ENCODE measurements at places on chromosomes 11 and 22.

DNA sequence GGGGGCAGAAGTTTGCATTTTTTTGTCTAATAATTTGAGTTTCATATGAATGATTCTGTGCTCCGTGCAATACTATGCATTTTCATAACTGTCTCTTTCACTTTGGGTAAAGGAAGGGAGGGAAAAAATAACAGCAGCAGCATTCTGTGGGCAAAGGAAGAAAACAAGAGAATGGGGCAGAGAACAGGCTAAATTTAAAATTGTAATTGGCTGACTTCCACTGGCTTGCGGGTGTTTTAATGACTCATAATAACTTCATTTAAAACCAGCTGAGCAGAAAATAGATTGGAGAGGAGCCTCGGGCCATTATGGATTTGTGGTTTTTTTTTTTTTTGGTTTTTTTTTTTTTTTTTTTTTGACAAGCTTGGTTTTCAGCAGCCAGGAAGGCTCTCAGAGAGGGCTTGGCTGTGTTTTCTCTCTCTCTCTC lies 107.4 kb downstream of the ZBTB16 start:
- no peaks in the 10 kb centered on the region for H3K36me3 ChIP-seq
- peaks cover 9% of the 10 kb centered on the region for H3K4me1 ChIP-seq
- no peak overlapping the region for H3K4me3 ChIP-seq
- no peak for DNase-seq
- H3K27ac ChIP-seq, result no peak overlapping the region

GRCh38 chr11:85472953-85473352 lies 154.2 kb downstream of the DLG2 start:
- H3K27ac ChIP-seq, result no peak overlapping the region
- no peak for DNase-seq
- H3K27me3 ChIP-seq, result no peaks in the 10 kb centered on the region
- H3K4me3 ChIP-seq, result no peak overlapping the region

DNA sequence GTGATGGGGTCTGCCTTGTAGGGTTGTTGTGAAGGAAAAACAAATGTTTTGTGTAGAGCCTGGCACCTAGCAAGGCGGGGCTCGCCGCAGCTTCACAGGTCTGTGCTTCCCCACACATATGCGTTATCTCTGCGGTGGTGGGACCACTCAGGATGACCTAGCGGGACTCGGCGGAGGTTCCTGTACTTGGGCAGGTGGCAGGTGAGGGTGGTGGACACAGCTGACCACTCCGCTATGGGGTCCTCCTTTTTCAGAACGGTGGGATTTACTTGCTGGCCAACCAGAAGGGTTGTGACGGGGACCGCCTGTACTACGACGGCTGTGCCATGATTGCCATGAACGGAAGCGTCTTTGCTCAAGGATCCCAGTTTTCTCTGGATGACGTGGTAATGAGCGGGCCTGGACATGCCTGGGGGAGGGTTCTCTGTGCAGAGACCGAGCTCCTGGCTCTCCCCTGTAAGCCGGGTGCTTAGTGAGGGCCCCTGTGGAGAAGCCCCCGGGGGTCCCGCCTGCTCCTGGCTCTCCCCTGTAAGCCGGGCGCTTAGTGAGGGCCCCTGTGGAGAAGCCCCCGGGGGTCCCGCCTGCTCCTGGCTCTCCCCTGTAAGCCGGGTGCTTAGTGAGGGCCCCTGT lies 21.3 kb downstream of the NADSYN1 start:
- no peaks in the 10 kb centered on the region for H3K4me1 ChIP-seq
- H3K27me3 ChIP-seq, result no peaks in the 10 kb centered on the region
- H3K36me3 ChIP-seq, result peaks cover 75% of the 10 kb centered on the region
- H3K27ac ChIP-seq, result no peak overlapping the region
- no peak for DNase-seq

- H3K4me1 ChIP-seq, result no peaks in the 10 kb centered on the region
- no peaks in the 10 kb centered on the region for H3K36me3 ChIP-seq
- H3K27me3 ChIP-seq, result no peaks in the 10 kb centered on the region
- H3K27ac ChIP-seq, result no peak overlapping the region
These were observed 9.9 kb upstream of the RASD2 start for GRCh38 chr22:35530700-35531099.

DNA sequence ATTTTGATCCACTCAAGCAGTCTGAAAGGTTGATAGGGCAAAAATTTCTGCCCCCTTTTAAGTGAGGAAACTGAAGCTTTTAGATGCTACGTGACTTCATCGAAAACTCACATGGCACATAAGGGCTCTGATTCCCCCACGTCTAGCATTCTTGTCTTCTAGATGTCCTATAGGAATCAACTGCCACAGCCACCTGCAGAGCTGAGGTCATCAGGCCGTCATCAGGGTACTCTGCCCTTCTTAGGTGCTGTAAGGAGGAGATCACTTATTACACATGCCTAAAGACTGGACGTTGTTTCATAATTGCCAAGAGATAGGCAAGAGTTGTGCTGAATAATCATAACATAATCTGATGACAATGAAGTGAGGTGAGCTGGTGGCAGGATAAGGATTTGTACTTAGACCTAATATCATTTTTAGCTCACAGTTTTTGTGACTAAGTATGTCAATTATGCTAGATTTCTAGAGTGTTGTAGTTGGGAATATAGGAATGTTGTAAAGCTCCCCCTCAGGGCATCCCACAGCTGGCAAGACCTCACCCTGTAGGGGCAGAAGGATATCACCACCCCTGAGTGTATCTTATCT lies 349.4 kb downstream of the METTL15 start:
- H3K27ac ChIP-seq, result no peak overlapping the region
- DNase-seq, result no peak
- H3K27me3 ChIP-seq, result no peaks in the 10 kb centered on the region
- no peaks in the 10 kb centered on the region for H3K4me1 ChIP-seq
- H3K36me3 ChIP-seq, result no peaks in the 10 kb centered on the region
- no peak overlapping the region for H3K4me3 ChIP-seq

DNA sequence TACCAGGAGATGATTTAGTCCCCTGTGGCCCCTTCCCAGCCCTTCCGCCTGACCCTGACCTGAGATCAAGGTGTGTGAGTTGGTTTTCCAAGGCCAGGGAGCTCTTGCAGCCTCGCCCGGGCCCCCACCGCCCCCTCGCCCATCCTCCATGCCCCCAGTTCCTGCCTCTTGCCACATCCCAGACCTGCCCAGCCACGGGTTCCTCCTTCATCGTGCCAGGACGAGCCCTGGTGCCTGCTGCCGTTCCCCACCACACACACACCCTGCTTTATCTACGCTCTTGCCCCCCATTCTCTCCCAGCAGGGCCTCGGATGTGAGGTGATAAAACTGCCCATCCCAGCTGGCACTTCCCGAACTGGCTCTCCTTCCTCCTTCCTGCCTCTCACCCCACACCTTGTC lies 1.4 kb upstream of the LIF start:
- H3K27me3 ChIP-seq, result no peaks in the 10 kb centered on the region
- H3K4me1 ChIP-seq, result peaks cover 43% of the 10 kb centered on the region
- no peak overlapping the region for H3K4me3 ChIP-seq
- no peak overlapping the region for H3K27ac ChIP-seq
- no peak for DNase-seq
- H3K36me3 ChIP-seq, result peaks cover 2% of the 10 kb centered on the region
